Calu3 (cell line): ENCODE measurements at places on chromosomes 11 and 22. TPM values are rescaled to one million over a fixed set of nuclear protein-coding genes. Genes with fewer than 3 reads are reported as not detected.

Gene CHRDL2
- total RNA-seq, result not detected in 2 replicates

Gene GDPD4
- total RNA-seq, result not detected in 2 replicates

Gene CD3G
- total RNA-seq, result not detected in 2 replicates

Gene ALKBH8
- 6.2 and 6.8 TPM in 2 replicates for total RNA-seq

Gene WNT11
- not detected in 2 replicates for total RNA-seq

Gene ZP1
- total RNA-seq, result not detected in 2 replicates
